ENCODE measurements at places on chromosomes 2 and 18.
A peak's percentile ranks its signal among the peaks of the same experiment; 100 is the strongest.

DNA sequence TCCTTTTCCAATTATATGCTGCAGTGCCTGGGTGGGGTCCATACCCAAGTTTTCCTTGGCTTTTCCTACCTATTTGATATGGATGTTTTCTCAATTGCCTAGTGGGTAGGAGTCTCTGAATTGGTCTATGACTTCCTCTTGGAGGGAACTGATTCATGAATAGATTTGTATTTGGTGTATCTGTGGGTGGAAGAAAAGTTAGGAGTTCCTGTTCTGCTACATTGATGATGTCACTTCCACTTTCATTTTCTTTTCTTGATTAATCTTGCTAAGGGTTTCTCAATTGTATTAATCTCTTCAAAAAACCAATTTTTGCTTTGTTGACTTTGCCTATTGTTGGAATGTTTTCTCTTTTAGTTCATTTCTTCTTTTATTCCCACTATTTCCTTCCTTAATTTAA lies 37.4 kb upstream of the SLC9A2 start:
- no peak for DNase-seq

DNA sequence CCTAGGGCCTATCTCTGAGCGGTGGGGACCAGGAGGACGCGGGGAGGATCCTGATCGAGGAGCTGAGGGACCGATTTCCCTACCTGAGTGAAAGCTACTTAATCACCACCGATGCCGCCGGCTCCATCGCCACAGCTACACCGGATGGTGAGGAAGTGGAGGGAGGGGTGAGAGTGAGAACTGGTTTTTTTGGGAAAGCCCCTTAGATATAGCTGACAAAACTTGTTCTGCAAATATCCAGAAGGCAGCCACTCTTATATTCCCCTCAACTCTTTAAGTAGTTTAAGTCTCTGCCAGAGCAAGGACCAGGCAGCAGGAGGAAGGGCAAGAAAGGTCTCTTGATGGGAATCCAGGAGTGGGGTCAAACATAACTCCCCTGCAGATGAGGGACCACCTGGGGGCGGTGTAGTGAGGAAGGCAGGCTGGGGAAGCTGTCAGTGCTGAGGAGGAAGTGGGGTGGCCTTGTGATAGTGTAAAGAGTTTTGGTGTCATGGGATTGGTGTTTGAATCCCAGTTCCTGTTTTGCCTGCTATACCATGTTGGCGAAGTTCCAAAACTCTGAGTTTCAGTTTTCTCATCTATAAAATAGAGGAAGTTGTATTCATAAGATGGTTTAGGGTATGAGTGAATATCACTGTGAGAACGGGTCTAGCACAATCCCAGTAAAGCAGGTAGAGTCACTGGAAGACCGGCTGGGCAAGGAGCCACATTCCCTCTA lies 3.4 kb downstream of the NAGK start:
- peak; percentile 71 for DNase-seq

DNA sequence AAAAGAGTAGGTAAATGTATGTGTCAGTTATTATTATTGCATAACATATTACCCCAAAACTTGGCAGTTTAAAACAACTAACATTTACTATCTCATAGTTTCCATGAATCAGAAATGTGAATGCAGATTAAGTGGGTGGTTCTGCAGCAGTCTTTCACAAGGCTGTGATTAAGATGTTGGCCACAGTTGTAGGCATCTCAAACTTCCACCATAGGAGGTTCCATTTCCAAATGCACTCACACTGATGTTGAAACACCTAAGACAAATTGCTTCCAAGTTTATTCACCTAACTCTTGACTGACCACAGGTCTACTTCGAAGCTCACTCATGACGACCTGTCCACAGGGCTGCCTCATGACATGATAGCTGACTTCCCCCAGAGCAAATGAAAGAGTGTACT lies 360.8 kb downstream of the GRB14 start:
- DNase-seq = no peak

DNA sequence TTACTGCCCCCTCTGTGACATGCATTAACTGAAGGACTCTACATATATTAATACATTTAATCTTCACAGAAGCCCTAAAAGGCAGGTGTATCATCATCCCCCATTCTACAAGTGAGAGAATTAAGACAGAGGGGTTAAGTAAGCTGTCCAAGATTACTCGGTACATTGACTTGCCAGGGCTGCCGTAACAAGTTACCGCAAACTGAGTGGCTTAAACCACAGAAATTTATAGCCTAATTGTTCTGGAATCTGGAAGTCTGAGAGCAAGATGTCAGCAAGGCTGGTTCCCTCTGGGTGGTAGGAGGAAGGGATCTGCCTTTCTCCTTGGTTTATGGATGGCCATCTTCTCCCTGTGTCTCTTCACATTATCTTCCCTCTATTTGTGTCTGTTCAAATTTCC lies 605.5 kb downstream of the EPHA4 start:
- no peak for DNase-seq

DNA sequence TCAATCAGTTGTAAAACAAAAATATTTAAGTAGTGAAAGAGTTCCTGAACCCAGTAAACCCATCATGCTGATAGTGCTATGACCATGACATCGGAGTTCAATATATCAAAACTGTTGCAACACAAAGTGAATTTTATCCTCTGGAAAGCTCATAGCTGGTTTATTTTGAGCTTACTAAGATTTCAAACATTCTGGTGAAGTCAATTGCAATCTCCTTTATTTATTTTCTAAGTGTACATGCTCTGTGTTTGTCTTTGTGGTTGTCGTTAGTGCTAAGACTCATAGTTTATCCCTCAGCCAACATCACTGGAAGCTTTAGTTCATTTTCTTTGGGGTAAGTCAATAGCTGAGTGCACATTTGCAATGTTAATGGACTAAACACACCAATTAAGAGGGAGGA lies 91.9 kb downstream of the QPCT start:
- DNase-seq = no peak

DNA sequence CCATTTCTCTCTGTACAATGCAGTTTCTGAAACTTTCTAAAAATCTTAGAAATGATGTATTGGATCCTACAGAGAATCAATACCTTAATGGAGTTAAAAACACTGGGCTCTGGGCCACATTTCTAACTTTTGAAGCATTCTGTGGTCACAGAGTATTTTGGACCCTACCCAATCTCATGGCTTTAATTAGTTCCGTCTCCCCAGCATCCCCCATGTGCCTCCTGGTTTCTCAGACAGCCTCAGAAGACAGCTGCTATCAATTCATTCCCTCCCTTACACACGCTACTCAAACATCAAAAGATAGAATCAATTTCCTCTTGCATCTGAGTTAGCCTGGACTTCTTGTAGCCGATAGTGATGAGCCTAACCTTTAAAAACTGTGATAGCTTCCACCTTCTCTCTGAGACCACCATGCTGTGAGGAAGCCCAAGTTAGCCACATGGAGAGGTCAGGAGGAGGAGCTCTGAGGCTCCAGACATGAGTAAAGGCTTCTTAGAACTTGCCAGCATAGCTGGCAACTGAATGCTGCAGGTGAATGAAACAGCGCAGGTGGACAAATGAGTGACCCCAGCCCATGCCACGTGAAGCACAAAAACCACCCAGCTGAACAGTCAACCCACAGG lies 10.4 kb downstream of the ADCY3 start:
- DNase-seq = no peak

DNA sequence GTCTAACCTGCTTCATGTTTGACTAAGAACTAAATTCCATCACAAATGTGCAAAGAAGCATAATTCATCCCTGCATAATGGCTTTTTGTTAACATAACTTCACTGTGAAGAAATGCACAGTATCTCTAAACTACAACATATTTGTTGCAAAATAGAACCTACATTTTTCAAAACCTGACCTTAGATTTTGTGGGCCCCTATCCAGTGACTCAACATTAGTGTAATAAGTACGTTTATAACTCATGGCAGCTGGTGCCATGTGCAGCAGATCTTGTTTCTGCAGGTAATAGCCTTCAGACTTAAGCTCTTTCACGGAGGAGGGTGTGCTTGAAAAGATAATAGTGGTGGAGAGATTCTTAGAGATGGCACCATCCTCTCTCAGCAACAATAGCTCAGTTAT lies 28.6 kb upstream of the VWC2L start:
- no peak for DNase-seq

Data from T-helper 2 cell (primary cell).